ENCODE measurements at places on chromosomes 1 and 21. TPM values are rescaled to one million over a fixed set of nuclear protein-coding genes. Genes with fewer than 3 reads are reported as not detected.

- peak; percentile 34 for DNase-seq
Measured at GRCh38 chr1:247415423-247416361, at the start of gene NLRP3. Gene NLRP3 (plus strand): TSS chr1:247416173. CDS start chr1:247418801, 2,628 bp downstream.

DNA sequence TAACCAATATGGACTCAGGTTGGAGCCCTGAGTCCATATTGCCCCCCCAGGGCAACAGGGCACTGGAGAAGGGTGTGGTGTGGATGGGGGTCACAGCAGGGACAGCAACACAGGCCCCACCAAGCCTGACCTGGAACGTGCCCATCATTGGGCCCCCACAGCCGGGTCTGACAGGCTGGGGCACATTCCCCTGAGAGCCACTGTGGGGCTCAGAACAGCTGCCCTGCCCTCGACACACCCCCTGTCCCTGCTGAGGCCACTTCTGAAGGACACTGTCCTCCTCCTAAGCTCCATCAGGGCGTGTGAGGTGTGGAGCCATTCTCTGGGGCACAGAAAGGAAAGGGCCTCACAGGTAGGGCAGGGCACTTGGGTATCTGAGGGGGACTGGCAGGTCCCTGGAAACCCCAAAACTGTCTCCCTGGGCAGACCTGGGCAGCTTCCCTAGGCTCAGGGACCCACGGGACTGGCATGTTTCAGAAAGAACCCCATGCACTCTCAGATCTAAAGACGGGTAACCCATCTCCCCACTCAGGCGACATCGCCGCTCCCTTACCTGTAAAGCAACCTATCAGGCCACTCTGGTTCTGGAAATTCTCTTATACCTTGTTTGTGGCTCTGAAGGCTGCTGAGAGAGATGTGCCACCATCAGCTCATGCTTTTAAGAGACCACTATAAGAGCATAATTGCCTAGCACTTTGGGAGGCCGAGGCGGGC is 95.5 kb downstream of the DMRTB1 start:
- DNase-seq = no peak

DNA sequence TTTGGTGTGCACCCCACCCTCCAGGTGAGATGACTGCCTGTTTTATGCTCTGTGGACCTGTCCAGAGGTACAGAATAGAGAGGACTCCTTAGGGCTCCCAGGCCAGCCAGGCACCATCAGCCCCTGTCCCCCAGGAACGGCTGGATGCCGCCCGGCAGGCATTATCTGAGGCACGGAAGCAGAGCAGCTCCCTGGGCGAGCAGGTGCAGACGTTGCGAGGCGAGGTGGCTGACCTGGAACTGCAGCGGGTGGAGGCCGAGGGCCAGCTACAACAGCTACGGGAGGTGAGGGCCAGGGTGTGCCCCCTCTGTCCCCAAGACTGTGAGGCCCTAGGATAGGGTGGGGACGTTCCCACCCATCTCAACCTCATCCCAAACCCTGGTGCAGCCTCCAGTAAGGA is 10.8 kb downstream of the MFAP2 start:
- DNase-seq = no peak

- DNase-seq = no peak
Measured at GRCh38 chr1:152191260-152191659, 32.2 kb upstream of the RPTN start.

GRCh38 chr1:38133756-38134155 is 87.2 kb upstream of the POU3F1 start:
- no peak for DNase-seq

DNA sequence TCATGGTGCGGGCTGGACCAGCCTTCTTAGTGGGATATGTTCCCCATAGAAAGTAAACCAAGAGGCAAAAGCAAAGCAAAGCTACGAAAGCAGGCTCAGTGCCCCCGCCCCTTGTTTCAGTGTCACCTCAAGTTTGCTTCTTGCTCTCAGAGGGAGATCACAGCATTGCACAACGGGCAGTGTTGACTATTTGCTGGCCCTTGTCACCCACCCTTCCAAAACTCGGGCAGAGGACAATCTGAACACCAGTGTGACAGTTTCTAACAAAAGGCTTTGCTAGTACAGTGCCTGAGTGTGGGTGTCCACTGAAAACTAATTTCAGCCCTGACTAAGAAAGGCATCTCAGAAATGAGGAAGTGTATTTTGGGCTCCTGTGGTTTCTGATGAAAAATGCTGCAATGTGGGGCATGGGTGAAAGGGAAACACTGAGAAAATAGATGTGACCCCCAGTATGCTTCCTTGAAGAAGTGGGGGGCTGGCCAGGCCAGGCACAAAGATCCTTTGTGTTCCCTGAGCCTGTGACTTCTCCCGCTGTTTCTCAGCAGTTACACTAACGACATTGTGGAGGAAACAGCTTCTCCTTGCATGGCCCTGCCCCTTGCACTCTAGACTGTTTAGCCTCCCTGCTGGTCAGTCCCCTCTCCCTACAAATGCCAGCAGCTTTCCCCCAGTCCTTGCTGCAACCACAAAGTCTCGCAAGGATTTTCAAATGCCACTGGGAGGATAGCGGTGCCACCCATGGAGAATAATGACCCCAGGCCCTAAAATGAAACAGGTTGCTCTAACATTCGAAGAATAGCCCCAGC is 33.3 kb upstream of the KCNE1 start:
- DNase-seq = peak; percentile 84

GRCh38 chr1:116785006-116785405 is 30.8 kb downstream of the CD2 start:
- no peak for DNase-seq

- DNase-seq = peak; percentile 64
Measured at GRCh38 chr1:40633931-40634376, 31.5 kb downstream of the RIMS3 start.

- no peak for DNase-seq
Measured at GRCh38 chr1:228781161-228781808, 46.0 kb downstream of the RHOU start.

GRCh38 chr1:241550318-241550717 is 18.1 kb downstream of the KMO start:
- DNase-seq = no peak

- peak; percentile 35 for DNase-seq
Measured at GRCh38 chr21:37916310-37917051, at the start of gene KCNJ6. Gene KCNJ6 (minus strand): TSS chr21:37916457. CDS start chr21:37840682, 75,775 bp downstream.

GRCh38 chr21:28916150-28916893 is 76.4 kb downstream of the LTN1 start:
- DNase-seq = no peak

- no peak for DNase-seq
Measured at GRCh38 chr1:223188618-223189356, 45.7 kb upstream of the TLR5 start.

- DNase-seq = no peak
Measured at GRCh38 chr1:41545996-41546832, 61.7 kb upstream of the EDN2 start.

DNA sequence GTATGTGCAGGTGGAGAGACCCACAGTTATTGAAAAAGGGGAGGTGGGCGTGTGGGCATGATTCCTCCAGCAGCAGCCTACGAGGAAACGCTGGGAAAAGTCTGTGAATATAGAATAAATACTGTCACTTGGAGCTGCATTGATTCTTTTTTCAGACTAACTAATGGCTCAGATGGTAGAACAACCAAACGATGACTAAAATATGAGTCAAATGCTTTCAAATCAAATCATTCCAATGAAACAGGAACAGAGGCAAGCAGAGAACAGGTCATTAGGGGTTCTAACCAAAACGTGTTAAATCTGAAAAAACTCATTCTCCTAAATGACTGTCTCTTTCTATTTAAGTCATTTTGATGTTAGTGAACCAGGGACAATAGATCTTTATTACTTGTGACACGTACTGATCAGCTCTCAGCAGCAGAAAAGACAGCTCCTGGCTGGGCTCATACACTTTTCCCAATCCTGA is 35.1 kb upstream of the SEC16B start:
- no peak for DNase-seq

DNA sequence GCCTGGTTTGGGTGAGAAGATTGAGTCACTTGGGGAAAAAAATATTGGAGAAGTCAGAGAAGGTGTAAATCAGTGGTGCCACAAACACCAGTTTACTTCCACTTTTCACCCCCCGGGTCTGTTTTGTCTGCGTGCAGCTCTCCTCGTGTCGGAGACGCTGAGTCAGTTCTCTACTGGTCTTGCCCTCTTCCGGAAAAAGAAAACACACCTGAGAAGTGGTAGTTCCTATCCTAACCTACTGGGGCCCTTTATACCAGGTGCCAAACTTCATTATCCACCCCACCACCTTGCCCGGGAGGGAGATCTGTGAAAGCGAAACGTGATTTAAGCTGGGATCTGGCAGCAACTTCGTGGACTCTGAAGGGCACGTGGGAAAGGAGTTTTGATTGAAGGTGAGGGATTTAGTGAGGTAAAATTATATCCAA is 855 bp upstream of the IVNS1ABP start:
- DNase-seq = peak; percentile 55

GRCh38 chr1:159804924-159805323 is 2.8 kb downstream of the FCRL6 start:
- DNase-seq = no peak

- DNase-seq = no peak
Measured at GRCh38 chr1:178047403-178048093, 46.4 kb upstream of the RASAL2 start.

DNA sequence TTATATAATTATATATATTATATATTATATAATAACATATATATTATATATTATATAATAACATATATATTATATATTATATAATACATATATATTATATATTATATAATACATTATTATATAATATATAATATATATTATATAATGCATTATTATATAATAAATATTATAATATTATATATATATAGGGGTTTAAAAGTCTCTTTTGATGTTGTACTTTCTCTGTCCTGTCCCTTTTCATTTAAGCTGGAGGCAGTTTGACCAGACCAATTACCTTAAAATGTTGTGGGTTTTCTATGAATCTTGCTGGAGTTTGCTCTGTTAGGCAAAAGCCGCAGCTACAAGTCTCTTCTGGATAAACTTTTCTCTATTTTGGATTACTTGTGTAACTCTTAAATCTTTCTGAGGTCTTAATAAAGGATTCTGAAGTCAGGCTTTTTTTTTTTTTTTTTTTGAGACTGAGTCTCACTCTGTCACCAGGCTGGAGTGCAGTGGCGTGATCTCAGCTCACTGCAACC is 22.2 kb upstream of the KIF1B start:
- DNase-seq = no peak

GRCh38 chr1:163410073-163410999 is 88.6 kb downstream of the NUF2 start:
- DNase-seq = peak; percentile 82

GRCh38 chr1:9873385-9873784 is 36.7 kb downstream of the CTNNBIP1 start:
- DNase-seq = no peak

GRCh38 chr1:92953491-92953890 is 7.8 kb downstream of the DIPK1A start:
- DNase-seq = peak; percentile 39

DNA sequence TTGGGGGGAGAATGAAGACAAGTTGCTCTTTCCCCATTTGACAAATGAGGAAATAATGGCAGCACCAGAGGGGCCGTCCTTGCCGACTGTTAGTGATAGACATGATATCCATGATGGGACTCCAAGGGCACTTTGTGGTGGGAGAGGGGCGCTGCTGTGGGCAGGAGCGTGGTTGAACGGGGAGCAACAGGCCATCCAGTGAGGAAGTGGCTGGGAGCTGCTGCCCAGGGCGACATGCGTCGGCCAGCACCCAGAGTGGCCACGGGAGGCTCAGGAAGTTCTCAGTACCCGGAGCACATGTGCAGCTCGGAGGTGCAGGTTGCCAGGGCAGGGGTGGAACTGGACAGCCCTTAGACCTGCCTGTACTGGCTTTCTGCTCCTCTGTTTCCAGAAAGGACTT is 71.0 kb downstream of the SLC35F3 start:
- DNase-seq = no peak

DNA sequence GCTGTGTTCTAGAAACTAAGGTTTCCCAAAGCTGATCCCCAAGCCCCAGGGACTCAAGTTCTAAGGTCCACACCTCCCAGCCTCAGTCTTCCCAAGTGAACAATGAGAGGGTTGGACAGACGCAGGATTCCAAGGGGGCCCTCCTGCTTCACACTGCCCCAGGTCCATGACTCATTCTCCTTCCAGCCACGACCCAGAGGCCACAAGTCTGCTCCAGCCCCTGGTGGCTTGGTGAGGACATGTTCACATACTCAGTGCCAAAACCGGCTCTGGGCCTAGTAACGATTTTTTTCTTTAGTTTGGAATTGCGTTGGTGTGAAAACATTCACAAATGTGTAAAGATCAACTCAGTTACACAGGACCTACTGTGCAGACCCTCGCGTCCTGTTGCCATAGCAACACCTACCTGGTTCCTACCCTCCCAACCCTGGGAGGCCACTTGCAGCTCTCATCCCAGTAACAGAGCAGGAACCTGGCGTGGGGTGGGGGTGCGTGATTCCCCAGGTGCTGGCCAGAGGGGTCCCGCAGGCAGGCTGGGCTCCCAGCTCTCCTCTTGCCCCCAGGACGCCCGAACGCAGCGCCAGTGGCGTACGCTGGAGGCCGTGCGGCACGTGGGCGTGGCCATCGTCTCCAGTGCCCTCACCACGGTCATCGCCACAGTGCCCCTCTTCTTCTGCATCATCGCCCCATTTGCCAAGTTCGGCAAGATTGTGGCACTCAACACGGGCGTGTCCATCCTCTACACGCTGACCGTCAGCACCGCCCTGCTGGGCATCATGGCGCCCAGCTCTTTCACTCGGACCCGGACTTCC is 57.0 kb downstream of the DISP3 start:
- DNase-seq = no peak

GRCh38 chr1:204863024-204863423 is 7.6 kb upstream of the NFASC start:
- no peak for DNase-seq

DNA sequence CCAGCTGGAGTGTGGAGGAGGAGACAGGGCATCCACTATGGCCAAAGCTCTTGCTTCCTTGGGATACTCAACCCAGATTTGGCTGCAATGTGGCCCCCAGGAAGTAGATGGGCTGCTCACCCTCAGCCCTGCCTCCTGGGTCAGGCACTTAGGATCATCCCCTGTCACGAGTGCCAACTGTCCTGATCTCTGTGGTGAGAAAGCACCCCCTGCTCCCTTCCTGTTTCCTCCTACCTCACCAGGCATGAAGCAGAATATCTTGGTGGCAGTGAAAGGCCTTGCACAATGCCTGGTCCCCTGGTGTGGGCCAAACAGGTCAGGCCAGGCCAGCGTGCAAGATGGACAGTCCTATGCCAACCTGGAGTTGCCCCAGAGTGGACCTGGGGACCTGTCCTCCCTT is 211.7 kb downstream of the GRIK3 start:
- no peak for DNase-seq

- no peak for DNase-seq
Measured at GRCh38 chr1:4101459-4102161, 201.5 kb upstream of the C1orf174 start.

Gene EPHA2
- 16.3 TPM for total RNA-seq

Gene FCGR3A
- total RNA-seq = 2.2 TPM

Gene POU3F1
- total RNA-seq = not detected

Gene KIF26B
- total RNA-seq = 2.9 TPM

Gene COL24A1
- under 0.01 TPM for total RNA-seq

Gene FCGR2B
- total RNA-seq = 16.9 TPM

Gene SLC5A9
- total RNA-seq = not detected

Gene HEYL
- total RNA-seq = 0.58 TPM

Gene OLFML3
- 32.7 TPM for total RNA-seq

Gene GCSAML
- 0.18 TPM for total RNA-seq

Gene PTPN7
- total RNA-seq = not detected

Gene ASCL5
- total RNA-seq = not detected

Gene C1orf116
- 18.0 TPM for total RNA-seq

All from stomach (tissue), 19 donors.